ENCODE measurements at places on chromosomes 13 and 19.

DNA sequence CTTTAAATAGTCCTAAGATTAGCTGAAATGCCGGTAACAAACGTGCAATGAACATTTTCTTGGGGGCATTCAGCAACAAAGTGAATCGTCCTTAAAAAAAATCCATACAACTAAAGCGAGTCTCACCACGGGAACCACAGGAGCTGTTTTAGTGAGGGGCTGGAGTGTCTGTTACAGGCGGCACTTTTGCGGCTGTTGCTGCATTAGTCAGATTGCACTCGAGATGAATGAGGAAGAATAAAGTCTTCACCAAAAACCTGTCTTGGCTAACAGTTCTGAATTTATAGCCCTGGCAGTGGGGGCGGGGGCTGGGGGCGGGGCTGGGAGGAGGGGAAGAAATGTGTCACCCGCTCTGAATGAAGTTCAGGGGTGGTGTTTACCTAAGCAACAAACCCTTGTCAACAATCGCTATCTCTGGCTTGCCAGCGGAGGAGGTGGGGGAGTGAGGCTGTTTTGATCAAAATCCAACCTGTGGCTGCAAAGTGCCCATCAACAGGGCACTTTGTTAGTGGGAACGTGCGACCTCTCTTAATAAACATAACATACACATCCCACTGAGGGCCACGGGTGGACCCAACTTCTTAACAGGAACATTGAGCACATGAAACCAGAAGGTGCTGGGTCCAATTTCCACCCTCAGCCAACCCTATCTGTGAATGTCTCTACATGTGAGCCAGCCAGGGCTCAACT, 44.5 kb downstream of the RFX2 start:
- peak; percentile 74 for DNase-seq

DNA sequence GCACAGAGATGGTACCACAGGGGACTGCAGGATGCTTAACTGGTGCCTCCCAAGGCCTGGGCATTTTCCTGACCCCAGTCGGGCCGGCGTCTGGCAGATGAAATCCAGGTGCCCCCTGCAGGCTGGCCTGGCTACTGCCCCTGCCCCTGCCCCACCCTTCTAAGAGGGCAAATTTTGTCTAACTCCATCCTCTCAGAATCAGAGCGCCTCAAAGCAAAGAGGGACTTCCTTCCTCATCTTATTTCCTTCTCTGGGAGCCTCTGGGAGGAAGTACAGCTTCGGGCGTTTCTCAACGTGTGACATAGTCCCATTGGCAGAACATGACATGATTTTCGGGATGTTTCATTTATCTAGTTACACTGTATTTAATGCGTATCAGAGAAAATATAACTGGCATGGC, 2.7 kb downstream of the PRKACA start:
- DNase-seq: no peak

DNA sequence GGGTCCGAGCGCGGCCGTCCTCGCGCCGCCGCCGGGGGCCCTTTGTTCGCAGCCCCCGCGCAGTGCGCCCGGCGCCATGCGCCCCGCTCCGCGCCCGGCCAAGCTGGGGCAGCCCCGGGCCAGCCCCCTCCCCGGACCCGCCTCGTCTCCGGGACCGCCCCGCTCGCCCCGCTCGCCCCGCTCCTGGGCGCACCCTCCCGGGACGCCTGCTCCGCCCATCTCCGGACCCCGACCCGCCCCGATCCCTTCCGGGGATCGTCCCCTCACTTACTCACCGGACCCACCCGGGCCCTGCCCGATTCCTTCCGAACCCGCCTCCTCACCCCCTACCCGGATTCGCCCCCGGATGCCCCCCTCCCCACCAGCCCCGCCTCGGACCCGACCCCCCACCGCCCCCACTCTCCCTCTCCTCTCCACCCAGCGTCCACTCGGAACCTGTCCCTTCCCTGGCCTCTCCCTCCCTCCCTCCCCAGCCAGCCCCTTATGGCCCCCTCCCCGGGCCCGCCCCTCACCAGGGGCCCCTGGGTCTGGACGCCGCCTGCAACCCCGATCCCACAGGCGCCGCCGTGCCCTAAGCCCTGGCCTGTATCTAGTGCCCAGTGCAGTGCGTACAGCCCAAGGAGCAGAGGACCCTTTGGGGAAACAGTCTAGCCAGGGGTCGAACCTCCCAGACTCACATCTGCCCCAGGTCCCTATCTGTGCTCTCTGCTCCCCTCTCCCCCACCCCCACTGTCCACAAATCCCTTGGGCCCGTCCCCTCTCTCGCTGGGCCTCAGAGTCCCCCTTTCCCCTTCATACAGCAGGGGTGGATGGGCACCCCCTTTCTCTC, at the start of gene CPAMD8:
TSS of gene CPAMD8 (minus strand) at position 105 of the 829 bp plus-strand sequence. CDS start 168 bp downstream, outside the sequence.
- no peak for DNase-seq

DNA sequence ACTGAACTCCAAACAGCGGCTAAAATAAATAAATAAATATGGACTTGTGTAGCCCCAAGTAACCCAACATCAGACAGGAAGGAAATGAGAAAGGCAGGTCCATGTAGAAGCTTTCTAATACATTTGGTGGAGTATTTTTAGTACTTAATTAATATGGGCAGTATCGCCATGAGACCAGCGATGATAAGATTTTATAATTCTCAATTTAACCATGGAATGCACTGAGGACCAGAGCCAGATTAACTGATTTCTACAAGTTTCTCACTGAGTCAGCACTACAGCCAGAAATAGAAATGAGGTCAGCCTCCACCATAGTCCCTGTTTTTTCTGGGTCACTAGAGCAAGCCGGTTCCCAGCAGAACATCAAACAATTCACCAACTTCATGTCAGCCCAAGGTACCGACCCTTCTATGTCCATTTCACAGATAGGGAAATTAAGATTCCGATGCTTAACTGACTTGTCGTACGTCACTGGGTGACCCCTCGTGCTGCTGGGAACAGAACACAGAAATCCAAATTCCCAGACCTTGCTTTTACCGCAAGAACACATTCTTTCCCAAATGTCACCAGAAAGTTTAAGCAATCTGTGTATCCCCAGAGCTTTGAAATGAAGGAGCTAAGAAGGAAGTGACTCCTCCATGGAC, 90.4 kb downstream of the COL4A1 start:
- DNase-seq: no peak

GRCh38 chr19:9586764-9587163, 2.5 kb upstream of the ZNF121 start:
- DNase-seq: no peak

DNA sequence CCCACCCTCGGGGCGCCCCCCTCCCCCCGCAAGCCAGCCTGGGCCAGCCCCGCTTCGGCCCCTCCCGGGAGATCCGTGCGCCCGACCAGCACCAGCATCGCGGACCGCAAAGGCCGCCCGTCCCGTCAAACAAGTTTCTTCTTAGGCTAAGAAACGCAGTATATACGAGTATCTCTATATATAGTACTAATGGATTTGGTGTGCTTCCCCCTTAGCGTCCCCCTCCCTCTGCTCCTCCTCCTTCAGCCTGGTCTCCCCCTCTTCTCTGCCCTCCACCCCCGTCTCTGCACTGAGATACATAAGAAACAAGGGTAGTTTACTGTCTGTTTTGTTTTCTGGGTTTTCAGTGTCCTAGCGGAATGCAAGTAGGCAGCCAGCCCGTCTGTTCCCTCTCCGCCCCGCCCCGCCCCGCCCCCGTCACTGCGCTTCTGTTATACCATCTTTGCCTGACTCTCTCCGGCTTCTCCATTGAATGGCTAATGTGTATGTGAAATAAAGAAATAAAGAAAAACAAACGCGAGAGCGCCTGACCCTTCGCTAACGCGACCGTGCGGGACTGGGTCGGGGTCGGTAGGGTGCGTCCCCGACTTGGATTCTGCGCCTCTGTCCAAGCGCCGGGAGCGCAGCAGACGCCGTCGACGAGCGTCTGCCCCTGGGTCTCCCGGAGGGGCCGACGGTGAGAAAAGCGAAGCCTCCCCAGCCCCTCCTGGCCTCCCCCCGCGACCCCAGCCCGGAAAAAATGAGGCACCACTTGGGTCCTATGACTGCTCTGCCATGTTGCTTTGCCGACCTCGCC, 4.2 kb downstream of the LYL1 start:
- DNase-seq: no peak

DNA sequence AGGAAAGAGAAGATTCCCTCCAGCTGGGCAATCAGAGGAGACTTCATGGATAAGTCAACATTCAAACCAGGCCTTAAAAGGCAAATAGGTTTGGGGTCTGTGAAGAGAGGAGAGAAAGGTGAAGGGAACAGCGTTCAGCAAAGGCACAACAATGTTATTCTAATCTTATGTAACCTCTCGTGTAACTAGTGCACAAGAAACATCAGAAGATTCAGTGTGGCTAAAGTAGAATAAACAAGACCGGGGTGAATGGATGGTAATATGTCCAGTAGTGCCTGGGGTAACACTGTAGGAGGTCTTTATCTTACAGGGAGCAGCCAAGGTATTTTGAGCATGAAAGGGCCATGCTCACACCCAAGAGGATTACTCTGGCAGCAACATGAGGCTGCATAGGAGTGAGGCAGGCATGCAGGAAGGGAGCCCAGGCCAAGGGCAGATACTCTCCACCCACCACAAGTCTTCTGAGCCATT, 24.1 kb downstream of the LHFPL6 start:
- DNase-seq: no peak

DNA sequence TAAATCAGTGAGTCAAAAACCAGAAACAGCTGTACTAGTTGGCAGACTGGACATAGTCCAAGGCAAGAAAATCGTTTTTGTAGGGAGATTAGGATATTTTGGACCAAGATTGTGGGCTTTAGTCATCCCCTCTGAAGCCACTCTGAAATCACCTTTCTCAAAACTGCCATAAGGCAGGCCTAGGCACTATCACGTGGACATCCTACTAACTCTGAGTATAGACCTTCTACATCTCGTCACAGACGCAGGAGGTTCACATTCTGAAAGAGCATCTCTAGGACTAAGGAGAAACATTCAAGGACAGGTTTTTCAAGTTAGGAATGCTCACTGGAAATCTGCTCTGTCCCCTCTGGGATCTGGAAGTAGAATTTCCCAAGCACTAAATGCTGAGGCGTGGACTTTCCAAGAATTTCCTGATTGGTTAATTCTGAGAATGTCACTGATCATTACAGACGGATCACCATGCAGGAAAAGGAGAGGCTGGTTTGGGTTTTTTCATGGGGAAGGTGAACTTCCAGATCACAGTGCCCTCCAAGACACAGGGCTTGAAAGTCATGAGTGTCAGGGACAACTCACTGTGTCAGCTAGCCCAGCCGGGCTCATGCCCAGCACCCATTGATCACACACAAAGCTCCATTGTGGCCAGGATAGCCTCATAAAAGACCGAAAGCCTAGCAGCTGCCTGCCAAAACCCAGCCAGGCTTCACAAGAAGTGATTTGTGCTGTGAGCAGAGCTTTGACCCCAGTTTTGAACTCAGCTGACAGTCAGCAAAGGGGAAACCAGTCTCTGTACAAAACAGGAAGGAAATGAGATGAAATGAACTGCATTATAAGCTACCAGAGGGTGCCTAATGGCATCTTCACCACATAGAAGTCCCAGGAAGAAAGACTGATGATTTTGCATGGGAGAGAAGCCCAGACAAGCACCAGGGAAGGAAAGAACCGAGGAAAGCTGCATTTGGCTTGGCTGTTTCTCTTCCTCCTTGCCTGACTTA, 2.7 kb upstream of the RUBCNL start:
- no peak for DNase-seq

GRCh38 chr19:5595129-5595528, 27.4 kb upstream of the TINCR start:
- no peak for DNase-seq

- DNase-seq: no peak
These were observed 147.5 kb downstream of the ZNF536 start for GRCh38 chr19:30519607-30520205.

DNA sequence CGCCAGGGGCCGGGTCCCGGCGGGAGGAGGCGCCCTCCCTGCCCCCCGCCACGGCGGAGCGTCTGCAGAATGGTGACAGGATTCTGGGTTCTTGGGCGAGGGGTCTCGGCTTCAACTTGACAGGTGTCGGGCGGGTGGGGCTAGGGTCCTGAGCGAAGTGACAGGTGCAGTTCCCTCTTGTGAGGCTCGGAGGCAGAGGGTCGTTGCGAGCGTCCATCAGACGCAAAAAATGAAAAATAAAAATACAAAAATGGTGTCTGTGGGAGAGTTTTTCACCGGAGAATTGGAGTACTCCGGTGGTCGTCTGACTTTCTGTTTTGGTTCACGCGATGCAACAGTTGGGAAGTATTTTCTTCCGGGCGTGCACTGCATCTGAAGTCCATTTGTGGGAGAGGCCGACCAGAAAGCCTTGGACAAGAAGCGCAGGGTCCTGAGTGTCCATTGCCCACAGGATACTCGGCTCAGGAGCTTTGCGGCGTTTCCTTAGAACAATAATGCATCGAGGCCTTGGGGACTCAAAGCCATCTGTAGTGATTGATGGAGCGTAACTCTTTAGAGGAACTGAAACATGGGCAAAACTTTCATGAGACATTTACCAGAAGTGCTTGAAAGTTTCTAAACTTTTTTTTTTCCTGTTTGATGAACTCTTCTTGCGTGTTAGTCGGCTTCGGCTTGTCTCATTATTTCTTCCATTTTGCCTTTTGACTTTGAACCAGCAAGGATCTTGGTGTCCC, 759 bp downstream of the RB1 start:
- DNase-seq: peak; percentile 73

DNA sequence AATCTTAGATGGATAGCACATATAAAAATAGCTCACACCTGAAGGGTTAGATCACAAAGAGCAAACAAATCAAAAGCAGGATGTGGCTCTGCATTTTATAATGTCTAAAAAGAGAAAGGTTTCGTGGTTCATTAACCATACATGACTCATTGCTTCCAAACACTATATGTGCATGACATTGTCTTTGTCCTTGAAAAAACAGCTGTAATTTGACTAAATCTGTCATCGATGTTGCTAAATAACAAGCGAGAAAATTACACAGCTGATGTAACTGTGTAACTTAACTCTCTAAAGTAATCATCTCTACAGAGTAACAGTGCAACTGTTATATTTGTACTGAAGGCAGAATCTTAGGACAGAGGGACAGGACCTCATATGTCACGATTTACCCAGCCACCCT, 383.1 kb upstream of the GPC6 start:
- DNase-seq: no peak

GRCh38 chr13:108895220-108895704, 265.9 kb downstream of the MYO16 start:
- DNase-seq: no peak

DNA sequence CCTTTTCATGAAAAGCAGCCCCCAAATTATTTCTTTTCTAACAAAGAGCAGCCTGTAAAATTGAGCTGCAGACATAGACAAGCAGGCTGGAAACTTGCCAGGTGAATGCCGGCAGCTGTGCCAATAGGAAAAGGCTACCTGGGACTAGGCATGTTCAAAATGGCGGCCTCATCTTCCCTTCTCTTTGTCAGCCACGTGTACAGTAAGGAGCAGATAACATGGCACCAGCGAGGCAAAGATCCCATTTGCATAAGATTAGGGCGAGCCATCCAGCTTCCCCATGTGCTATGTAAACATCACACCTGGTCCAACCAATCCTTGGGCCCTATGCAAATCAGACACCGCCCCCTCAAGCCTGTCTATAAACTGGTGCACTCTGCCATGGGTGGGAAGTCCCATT, 31.2 kb upstream of the CACNA1A start:
- no peak for DNase-seq

DNA sequence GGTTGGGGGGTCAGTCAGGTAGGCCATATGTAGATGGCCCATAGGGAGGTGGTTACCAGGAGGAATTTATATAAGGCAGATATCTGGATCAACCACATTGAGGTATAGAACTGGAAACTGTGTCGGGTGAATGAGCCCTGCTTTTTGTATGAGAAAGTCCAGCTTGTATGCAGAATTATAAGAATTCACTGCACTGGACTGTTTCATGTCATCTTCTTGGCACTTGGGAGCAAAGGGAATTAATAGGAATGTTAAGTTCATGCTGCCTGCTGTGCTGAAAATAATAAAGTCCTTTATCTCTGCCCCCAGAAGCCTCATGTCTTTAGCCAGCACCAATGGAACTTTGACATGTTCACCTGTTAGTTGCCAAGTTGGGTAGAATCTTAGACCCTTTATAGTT, 12.3 kb downstream of the BORA start:
- DNase-seq: no peak
